Keratinocyte (primary cell): ENCODE measurements at places on chromosomes 5 and 9. TPM values are rescaled to one million over a fixed set of nuclear protein-coding genes. Genes with fewer than 3 reads are reported as not detected.
A peak's percentile ranks its signal among the peaks of the same experiment; 100 is the strongest.

- no peak for DNase-seq
These were observed 441.6 kb upstream of the DMAC1 start for GRCh38 chr9:8241201-8241600.

DNA sequence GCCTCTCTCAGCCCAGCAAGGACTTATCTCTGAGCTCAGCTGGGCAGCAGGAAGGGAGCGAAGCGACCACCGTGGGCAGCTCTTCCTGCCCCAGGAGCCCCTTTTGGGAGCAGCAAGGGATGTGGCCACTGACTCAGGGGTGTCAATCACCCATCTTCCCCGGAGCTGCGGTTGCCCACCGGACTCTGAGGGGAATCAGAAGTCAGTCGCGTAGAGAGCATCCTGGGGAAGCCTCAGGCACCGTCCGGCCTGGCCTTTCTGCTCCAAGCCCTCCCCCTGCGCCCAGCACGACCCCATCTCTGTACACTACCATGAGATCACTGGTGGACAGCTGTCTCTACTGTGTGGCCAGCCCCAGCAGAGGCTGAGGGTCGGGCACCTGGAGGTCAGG lies 24.6 kb downstream of the GFI1B start:
- DNase-seq = no peak

- peak; percentile 15 for DNase-seq
These were observed 27.4 kb downstream of the LNPEP start for GRCh38 chr5:96963267-96963666.

DNA sequence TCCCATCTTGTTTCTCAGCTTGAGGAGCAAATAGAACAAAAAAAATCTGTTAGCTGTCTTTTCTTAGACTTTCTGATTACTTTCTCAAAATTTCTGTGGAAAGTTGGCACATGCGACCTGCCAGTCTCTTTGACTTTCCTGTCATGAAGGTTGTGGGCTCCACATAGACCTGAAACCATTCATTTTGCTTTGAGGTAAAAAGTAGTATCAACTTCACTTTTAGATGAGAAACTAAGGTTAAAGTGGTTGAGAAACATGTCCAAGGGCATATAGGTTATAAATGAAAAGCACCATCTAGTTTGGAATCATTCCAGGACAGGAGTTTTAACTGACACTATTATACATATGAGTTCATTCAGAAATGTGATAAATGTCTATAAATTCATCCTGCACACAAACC lies 42.7 kb downstream of the ST8SIA4 start:
- DNase-seq = no peak

LCNL1 gene
- not detected in 3 replicates for polyA plus RNA-seq

IFNK gene
- 20.6 to 32.7 TPM (median 29.2 TPM) in 3 replicates for polyA plus RNA-seq

- no peak for DNase-seq
These were observed 17.0 kb upstream of the ZFR start for GRCh38 chr5:32461441-32462120.

NUDT12 gene
- polyA plus RNA-seq = 7.5 to 17.6 TPM (median 12.3 TPM) in 3 replicates

SERINC5 gene
- polyA plus RNA-seq = 20.0 to 22.8 TPM (median 22.2 TPM) in 3 replicates

GRCh38 chr9:109328978-109329637 lies 8.2 kb upstream of the EPB41L4B start:
- DNase-seq = no peak

SVEP1 gene
- 0.09 to 0.14 TPM (median 0.10 TPM) in 3 replicates for polyA plus RNA-seq

GRCh38 chr9:108666240-108666784 lies 189.5 kb downstream of the ACTL7B start:
- no peak for DNase-seq

DNA sequence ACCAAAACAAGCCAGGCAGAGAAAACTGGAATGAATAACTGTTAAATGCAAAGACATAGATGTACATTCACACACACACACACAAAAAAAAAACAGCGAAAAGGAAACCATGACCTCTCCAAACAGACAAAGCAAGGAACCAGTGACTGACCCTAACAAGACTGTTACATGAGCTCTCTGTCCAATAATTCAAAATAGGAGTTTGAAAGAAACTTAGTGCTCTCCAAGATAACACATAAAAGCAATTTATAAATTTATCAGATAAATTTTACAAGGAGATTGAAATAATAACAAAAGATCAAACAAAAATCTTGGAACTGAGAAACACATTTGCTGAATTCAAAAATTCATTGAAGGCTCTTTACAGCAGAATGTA lies 423.5 kb upstream of the RGMB start:
- no peak for DNase-seq

DNA sequence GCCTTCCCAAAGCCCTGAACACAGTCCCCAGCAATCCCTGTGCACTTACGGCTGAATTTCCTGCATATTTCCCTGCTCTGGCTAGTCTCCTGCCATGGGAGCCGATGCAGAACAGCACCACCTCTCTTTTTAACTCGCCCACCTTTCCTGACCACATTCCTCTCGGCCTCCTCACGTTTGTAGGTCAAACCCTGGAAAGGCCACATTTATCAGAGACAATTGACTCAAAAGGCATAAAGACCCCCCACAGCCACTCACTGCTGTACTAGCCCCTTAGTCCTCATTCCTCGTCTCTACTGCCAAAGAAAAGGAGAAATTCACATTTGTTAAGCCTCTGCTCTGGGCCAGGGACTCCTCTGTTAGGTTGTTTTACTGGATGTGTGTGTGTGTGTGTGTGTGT lies 43.6 kb downstream of the ENC1 start:
- DNase-seq = no peak

- DNase-seq = no peak
These were observed 476.4 kb downstream of the SPOCK1 start for GRCh38 chr5:137022725-137023124.

DNA sequence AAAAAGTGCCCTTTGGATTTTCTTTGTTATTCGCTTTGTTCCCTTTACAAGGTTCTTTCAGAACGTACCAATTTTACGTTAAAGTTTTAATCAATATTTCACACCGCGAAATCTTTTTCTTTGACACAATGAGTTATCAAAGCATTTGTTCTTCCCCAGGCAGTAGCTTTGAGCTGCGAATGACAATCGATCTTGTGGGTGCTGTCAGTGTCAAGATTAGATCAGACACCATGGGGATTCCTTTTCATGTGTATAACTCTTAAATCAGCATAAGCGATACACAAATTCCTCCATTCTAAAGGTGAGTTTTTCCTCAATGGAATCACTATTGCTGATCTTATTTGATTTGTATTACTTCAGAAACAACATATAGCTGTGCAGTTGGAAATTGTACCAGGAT lies 145.5 kb downstream of the ST8SIA4 start:
- DNase-seq = no peak

IPPK gene
- 27.5 to 34.9 TPM (median 32.4 TPM) in 3 replicates for polyA plus RNA-seq

SV2C gene
- 0.02 to 0.34 TPM (median 0.08 TPM) in 3 replicates for polyA plus RNA-seq

NCS1 gene
- polyA plus RNA-seq = 49.1 to 67.4 TPM (median 61.6 TPM) in 3 replicates

- no peak for DNase-seq
These were observed 183.9 kb downstream of the C9orf50 start for GRCh38 chr9:129436751-129437625.

REEP2 gene
- 0.19 to 0.41 TPM (median 0.35 TPM) in 3 replicates for polyA plus RNA-seq

- no peak for DNase-seq
These were observed 652 bp upstream of the TMEM161B start for GRCh38 chr5:88269222-88269771.

DNA sequence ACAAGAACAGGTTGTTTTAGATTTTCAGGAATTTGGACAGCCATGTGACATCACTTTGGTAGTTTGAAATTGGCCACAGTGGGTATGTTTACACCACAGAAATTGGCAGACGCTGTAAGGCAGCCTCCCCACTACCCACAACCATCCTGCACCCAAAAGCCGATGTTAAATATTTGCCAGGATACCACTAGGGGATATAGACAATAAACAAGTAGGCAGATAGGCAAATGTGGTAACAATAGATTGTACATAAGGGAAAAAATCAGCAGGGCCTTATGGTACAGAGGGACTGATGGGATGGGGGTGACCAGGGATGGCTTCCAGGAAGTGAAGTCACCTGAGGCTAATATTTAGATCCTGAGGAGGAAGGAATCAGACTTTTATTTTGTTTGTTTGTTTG lies 31.1 kb upstream of the DUSP1 start:
- DNase-seq = no peak

GRCh38 chr5:33692980-33693379 lies 198.8 kb downstream of the ADAMTS12 start:
- DNase-seq = no peak

DNA sequence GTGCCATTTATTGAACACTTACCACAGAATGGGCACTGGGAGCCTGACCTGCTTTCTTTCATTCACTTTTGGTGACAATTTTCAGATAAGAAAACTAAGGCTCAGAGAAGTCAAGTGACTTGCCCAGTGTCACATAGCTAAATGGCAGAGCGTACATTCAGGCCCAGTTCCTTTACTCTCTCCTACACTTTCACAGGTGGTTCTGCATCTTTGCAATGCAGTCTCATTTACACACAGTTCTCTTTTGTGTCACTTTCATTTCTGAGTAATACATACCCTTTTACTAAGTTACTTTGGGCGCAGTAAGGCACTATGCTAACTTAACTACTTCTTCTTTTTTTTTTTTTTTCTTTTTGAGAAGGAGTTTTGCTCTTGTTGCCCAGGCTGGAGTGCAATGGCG lies 8.3 kb downstream of the NFIL3 start:
- no peak for DNase-seq

- no peak for DNase-seq
These were observed 169.8 kb downstream of the SMC2 start for GRCh38 chr9:104263942-104264341.

CCDC192 gene
- not detected in 3 replicates for polyA plus RNA-seq

- DNase-seq = peak; percentile 15
These were observed 1046.2 kb downstream of the CDH12 start for GRCh38 chr5:21806943-21807342.

DNA sequence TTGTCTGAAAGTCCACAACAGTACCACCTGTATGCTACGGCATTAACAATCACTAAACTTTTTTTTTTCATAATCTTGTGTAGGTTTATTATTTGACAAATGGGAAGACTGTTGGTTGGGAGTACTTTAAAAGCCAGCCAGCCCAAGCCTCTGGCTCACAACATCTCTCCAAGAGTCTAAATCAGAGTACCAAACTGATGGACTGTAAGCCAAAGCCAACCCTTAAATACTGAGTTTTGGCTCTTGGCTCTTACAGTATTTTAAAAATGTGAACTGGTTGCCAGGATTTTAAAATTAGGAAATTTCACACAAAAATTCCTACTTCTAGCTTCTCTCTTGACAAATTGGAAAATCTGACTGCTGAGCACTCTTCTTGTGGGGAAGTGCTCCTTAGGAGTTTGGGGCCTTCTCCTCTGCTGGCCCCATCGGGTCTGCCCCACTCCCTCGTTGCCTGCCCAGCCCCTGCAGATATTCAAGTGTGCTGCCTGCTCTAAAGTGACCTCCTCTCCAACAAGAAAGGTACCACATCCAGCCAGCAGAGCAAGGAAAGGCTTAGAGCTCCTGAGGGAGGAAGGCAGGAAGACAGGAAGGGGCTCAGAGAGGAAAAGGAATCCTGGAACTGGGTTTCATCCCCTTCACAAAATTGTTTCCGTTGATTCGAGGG lies 21.8 kb upstream of the TMOD1 start:
- no peak for DNase-seq

GRCh38 chr5:158599157-158599556 lies 500.6 kb downstream of the EBF1 start:
- DNase-seq = no peak

GRCh38 chr5:45578270-45578669 lies 117.9 kb downstream of the HCN1 start:
- DNase-seq = no peak
